HepG2 (cell line): ENCODE measurements at places on chromosomes 13 and 19. TPM values are rescaled to one million over a fixed set of nuclear protein-coding genes. Genes with fewer than 3 reads are reported as not detected.

DNA sequence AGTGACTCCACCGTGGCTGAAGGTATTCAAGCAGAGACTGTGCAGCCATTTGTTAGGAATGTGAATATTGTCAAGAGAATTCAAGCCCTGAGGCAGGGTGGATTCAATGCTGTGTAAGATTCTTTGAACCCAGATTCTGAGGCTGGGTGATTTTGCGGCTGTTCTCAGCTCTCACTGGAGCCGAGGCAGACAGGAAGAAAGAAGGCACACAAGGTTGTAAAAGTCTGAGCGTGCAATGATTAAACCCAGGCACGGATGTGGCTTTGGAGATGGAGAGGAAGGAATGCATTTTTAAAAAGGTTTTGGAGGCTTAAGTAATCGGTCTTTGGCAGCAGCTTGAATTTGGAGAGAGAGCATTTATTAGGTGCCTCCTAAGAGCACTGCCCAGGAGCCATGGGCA, 187.9 kb downstream of the KATNAL1 start:
- DNase-seq = no peak

DNA sequence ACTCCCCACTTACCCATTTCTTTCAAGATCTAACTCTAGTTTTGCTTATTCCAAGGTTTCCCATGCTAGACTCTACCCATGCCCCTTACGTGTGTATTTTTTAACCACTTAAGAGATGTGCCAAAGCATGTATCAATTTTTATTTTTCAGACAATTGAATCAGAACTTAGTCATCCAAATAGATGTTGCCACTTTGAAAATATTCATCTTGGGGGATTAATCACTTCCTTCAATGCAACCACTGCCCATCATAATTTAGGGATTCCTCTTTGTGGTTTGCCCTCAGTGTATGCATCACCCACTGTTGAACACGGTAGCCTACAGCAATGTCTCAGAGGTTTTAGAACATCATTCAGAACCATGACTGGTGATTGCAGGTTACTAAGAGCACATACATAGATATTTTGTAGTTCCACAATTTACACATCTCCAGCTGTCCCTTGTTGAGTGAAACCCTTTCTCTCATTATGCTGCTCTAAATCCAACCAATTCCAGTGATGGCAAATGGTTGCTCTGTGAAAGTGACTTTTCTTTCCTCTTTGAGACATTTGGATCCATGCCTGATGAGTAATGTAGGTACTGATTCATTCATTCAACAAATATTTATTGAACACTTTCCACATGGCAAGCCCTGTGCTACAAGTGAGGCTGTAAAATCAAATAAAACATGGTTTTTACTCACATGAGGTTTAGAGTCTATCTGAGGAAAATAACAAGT, 60.6 kb upstream of the SERP2 start:
- peak; percentile 14 for DNase-seq

GRCh38 chr13:33730147-33730546, 87.8 kb upstream of the RFC3 start:
- DNase-seq = no peak

GPR4 gene
- total RNA-seq = not detected in 2 replicates

ACP7 gene
- total RNA-seq = not detected in 2 replicates

CYP2B6 gene
- total RNA-seq = not detected in 2 replicates

DNA sequence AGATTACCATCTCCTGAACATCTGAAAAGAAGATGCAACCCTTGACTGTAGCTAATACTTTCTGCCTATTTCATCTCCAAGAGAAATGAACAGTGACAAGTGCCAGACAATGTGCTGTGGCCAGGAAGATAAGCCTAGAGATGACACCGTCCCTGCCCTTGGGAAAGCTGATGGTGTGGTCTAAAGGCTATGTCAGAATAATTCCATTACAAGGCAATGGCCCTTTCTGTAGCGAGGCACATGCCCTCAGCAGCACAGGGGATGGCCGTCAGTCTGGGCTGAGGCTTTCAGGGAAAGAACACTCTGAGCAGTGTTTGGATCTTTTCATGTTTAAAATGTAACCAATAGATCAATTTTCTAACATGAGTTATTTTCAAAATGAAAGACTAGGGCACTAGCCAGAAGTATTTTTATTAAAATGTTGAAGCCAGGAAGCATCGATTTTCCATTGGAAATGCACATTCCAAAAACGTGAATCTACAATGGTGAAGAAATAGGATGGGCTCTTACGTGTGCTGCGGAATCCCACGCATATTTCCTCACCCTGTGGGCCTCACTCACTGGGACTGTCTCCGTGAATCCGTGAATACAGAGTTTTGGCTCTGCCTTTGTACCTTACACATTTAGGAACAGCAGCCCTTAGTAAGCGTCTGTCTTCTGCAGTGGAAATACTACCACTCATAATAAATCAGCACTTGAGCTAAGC, 22.0 kb downstream of the COL4A1 start:
- no peak for DNase-seq

MVB12A gene
- 31.8 and 36.1 TPM in 2 replicates for total RNA-seq

ZNF813 gene
- total RNA-seq = 8.9 and 14.9 TPM in 2 replicates

PDE4A gene
- 1.1 TPM in 2 replicates for total RNA-seq

- DNase-seq = peak; percentile 24
Measured at GRCh38 chr13:30718661-30719524, 16.4 kb upstream of the ALOX5AP start.
